Fibroblast of mammary gland (primary cell): ENCODE measurements at places on chromosomes 13 and 19.
A peak's percentile ranks its signal among the peaks of the same experiment; 100 is the strongest.

DNA sequence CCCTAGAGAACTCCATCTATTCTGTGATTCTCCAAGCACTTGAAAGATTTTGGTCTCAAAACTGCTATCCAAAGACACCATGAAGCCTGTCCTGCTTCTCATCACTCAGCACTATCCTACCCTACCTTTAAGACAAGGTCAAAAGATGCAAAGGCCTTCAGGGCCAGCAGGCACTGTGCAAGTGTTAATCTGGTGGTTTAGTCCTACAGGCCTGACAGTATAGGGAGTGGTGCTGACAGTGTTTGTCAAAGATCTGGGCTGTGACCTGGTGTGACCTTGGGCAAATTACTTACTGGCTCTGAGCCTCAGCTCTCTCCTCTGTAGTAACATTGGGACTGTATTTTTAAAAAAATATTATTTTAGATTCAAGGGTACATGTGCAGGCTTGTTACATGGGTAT lies 28.0 kb downstream of the SIAH3 start:
- DNase-seq = no peak

- peak; percentile 57 for DNase-seq
Observed at GRCh38 chr13:112744168-112745021, 54.6 kb downstream of the ATP11A start.

- no peak for DNase-seq
Observed at GRCh38 chr13:46995874-46996273, 99.0 kb upstream of the HTR2A start.

GRCh38 chr13:89307278-89307677 lies 1636.1 kb downstream of the SLITRK5 start:
- no peak for DNase-seq

- peak; percentile 2 for DNase-seq
Observed at GRCh38 chr19:54684527-54684926, 21.7 kb downstream of the LILRB4 start.

DNA sequence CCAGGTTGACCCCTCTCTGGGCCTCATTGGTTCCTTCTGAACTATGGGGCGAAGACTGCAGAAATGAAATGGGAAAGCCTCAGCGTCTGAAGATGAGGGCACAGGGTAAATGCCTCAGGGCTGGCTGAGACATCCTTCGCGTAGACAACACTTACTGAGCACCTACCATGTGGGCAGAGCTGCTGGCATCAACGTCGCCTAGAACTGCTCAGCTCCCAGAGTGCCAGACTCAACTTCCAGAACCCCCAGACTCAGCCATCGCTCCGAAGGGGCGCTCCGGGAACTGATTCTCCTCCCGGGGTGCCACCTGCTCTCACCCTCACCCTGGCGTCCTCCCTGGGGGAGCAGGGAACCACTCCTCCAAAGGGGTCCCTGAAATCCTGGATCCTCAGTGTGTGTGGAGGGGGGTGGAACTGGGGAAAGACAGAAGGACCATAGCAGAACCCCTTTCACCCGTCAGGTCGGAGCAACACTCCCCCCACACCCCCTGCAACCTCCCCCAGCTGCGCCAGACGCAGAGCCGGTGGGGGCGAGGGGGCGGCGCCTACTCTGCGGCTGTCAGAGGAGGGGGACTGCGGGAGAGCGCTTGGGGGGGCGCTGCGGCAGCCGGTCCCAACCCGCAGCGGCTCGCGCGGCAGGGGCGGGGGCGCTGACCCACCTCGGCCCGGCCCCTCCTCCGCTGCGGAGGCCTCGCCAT lies 8.2 kb upstream of the NFIC start:
- no peak for DNase-seq

GRCh38 chr13:20363603-20364002 lies 131.5 kb upstream of the GJB6 start:
- peak; percentile 14 for DNase-seq

DNA sequence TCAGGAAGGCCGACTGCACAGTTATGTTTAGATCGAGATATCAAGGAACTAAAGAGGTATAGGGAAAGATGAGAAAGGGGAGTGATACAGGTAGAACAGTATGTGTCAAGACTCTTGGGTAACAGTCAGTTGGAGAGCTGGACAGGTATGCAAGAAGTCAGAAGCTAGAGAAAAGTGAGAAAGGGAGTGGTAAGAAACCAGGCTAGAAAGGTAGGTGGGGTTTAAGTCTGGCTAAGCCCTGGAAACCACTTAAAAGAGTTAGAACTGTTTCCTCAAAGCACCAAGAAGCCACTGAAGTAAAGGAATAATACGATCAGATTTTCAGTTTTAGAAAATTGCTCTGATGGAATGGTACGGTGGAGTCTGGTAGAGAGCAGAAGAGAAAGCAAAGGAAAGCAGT lies 196.4 kb downstream of the VWA8 start:
- DNase-seq = no peak

- DNase-seq = no peak
Observed at GRCh38 chr19:522726-523125, 8.8 kb upstream of the CDC34 start.

GRCh38 chr13:32453981-32454380 lies 26.1 kb upstream of the N4BP2L1 start:
- no peak for DNase-seq

DNA sequence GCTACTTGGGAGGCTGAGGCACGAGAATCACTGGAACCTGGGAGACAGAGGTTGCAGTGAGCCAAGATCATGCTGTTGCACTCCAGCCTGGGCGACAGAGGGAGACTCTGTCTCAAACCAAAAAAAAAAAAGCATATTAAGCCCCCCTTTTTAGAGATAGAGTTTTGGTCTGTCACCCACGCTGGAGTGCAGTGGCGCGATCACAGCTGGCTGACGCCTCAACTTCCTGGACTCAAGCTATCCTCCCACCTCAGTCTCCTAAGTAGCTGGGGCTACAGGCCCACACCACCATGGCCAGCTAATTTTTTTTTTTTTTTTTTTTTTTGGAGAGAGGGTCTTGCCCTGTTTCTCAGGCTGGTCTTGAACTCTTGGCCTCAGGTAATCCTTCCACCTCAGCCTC lies 34.2 kb upstream of the MAP3K10 start:
- no peak for DNase-seq

DNA sequence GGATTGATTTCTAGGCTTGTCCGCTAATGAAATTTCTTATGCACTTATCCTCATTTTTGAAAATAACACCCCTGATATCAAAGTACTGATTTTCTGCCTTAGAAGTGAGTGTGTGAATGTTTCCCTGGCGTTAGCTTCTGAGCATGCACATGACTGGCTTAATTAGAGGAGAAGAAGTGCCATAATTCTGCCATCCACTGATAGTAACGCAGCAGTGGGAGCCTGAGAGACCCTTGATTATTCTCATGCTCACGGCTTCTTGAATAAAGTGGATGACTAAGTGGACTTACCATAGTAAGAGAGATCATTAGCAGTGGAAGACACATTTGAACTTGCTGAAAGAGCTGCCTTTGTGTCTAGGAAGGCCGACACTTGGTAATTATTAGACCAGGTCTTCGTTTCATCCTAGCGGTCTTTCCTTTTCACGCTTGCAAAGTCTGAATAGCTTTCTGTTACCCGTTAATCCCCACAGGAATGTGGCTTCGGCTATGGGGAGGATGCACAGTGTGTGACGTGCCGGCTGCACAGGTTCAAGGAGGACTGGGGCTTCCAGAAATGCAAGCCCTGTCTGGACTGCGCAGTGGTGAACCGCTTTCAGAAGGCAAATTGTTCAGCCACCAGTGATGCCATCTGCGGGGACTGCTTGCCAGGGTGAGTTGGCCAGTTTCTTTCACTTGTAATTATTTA lies 45.3 kb downstream of the TNFRSF19 start:
- no peak for DNase-seq

DNA sequence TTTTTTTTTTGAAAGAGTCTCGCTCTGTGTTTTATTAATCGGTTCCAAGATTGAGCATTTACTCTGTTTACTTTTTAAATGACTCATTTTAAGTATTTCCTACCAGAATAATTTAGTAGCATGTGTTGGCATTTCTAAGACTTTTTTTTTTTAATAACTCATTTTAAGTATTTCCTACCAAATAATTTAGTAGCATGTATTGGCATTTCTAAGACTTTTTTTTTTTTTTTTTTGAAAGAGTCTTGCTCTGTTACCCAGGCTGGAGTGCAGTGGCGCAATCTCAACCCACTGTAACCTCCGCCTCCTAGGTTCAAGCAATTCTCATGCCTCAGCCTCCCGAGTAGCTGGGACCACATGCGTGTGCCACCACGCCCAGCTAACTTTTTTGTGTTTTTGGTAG lies 13.1 kb downstream of the SETDB2 start:
- DNase-seq = peak; percentile 60

- DNase-seq = no peak
Observed at GRCh38 chr13:95164830-95165229, 136.4 kb downstream of the ABCC4 start.

- no peak for DNase-seq
Observed at GRCh38 chr13:37039896-37040295, 19.6 kb downstream of the SUPT20H start.
